GM19239 (cell line): ENCODE measurements at places on chromosomes 1 and 21.

- DNase-seq: no peak
Observed at GRCh38 chr1:32316903-32317277, 19.1 kb downstream of the MARCKSL1 start.

- DNase-seq: no peak
Observed at GRCh38 chr1:23915466-23915865, 2.3 kb upstream of the CNR2 start.

DNA sequence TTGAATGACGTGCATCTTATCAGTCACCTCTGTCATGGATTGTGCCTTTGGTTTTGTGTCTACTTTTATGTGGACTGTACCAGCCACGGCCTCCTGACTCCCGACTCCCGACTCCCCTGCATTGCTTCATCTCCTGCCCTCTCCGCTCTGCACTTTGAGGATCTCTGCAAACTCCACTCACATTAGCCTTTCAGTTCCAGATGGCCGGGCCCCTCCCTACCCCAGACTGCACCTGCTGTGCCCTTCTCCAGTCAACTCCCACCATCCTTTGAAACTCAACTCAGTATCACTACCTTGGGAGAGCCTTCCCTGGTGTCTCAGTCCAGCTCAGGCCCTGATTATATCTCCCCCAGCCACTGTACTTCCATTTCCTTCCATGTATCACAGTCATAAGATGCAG, 71.4 kb downstream of the MDM4 start:
- DNase-seq: no peak

GRCh38 chr1:175130649-175131045, 61.9 kb downstream of the KIAA0040 start:
- no peak for DNase-seq

DNA sequence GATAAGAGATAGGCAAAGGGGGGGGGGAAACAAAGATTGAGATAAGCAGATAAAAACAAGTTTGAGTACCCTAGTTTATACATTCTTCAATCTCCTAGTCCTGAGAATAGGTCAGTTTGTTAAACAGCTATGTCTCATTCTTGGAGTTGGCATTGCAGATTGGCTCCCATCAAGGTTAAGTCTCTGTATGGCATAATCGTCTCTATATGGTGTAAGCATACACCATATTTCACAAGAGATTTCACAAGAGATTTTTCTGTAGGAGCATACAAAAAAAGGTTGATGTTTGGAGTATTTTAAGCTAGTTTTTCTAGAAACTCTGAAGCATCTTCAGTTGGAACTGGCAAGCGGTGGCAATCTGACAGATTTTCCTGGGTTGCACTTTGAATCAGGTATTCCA, 35.8 kb downstream of the NCAM2 start:
- no peak for DNase-seq

- DNase-seq: peak; percentile 79
Observed at GRCh38 chr1:21508580-21509350, 458 bp upstream of the ALPL start.

DNA sequence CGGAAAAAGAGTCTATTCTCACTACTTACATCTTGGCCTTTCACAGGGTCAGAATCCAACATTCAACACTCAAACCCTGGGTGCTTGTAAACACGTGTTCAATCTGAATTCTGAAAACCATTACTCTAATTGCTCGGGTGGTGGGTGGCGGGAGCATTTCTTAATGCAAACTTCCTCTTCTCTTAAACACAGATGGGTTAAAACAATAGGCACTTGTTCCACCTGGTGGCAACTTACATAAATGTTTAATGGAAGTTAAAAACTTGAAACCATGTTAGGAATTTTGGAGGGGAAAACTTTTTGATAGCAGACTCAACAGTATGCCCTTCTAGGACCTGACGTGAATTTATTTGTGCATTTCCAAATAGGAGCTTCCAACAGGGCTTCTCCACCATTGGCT, 23.4 kb upstream of the TDRD10 start:
- DNase-seq: no peak

DNA sequence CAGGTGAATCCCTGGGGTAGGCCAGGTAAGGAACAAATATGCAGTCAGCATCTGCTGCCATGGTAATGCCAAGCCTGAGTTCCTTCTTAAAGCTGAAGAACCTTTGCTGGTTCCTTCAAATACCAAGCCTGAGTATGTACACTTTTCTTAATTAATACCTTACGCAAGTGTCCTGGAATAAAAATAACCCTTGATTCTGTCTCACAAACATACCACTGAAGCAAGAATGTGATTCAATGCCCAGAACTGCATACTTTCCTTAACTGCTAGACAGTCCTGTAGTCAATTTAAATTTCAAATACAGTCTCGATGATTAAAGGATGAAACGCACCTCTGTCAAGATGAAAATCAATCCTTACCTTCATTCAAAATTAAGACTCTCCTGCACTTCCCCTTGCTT, 634.0 kb upstream of the CHRM3 start:
- DNase-seq: no peak

DNA sequence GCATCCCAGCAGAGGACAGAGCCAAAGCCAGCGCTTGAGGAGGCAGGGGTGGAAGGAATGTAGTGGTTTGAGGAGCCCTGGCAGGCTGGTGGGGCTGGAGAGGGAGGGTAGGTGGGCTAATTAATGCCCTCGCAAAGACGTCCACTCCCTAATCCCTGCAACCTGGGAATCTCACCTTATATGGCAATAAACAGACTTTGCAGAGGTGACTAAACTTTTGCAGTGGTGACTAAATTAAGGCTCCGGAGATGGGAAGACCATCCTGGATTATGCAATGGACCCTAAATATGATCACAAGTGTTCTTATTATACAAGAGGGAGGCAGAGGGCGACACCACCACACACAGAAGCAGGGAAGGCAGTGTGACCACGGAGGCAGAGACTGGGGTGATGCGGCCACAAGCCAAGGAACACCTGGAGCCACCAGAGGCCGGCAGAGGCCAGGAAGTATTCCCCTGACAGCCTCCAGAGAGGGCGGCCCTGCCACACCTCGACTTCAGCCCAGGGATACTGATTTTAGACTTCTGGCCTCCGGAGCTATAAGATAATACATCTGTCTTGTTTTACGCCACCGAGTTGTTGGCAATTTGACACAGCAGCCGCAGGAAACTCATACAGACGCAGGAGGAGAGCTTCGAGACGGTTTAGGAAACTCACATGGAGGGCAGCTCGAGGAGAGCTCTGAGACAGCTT, 23.1 kb upstream of the NPPB start:
- no peak for DNase-seq

DNA sequence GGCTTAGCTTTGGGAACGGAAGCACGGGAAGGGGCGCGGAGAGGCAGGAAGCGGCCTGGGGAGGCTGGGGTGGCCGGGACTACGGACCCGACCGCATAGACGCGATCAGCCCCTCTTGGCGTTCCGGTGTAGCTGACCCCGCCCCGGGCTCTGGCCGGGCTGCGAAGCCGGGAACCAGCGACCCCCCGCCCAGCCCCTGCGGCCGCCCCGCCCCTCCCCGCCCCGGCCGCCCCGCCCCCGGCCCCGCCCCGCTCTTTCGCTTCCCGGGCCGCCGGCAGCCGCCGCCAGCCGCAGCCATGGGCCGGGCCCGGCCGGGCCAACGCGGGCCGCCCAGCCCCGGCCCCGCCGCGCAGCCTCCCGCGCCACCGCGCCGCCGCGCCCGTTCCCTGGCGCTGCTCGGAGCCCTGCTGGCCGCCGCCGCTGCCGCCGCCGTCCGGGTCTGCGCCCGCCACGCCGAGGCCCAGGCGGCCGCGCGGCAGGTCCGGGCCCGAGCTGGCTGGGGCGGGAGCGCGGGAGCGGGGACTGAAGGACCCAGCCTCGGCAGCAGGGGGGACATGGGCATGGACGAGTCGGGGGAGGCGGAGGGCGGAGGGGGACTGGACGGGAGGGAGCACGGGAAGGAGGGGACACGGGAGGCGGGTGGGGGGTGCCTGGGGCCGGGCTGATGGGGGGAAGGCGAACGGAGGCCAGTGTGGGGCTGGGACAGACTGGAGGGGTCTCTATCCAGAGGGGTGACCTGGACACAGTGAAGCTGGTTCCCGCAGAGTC, at the start of gene SELENON:
TSS of gene SELENON (plus strand) at position 259 of the 768 bp plus-strand sequence. CDS start at position 297, 38 bp downstream.
- no peak for DNase-seq

GRCh38 chr21:32330784-32331311, 32.2 kb downstream of the MRAP start:
- DNase-seq: no peak
